ENCODE measurements at places on chromosomes 6 and 20.

DNA sequence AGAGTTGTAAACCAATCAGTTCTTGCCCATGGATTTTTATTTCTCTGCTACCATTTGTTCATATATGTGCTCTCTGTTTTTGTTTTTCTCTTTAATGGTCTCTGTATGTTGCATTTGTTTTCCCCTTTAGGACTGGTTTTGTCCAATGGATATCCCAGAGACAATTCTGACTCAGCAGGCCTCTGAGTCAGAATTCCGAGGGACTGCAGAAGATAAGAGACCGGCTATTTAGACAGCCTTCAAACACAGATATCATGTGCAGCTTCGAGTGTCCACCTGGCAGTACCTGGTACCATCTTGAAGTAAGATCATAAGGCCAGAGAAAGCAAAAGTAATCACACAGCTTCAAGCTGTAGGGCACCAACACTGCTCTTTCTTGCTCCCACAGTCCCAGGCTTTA, 125.5 kb downstream of the ELOVL4 start:
- no peak for DNase-seq

DNA sequence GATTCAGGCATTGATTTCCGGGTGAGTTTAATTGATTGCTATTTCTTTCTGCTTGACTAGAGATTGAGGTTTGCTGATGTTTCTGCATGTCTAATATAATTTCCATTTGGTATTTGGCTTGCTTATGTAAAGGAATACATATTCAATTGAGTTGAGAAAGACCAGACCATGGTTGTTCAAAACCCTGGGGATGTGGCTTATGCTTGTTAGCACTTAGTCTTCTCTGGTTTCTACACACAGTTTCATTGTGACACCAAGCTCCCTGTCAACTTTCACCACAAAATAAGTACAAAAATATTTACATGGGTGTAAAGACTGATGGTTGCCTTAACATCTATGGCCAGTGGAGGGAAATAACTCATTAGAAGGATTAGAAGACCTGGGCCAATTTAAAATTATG, 209.6 kb downstream of the CDH26 start:
- no peak for DNase-seq

DNA sequence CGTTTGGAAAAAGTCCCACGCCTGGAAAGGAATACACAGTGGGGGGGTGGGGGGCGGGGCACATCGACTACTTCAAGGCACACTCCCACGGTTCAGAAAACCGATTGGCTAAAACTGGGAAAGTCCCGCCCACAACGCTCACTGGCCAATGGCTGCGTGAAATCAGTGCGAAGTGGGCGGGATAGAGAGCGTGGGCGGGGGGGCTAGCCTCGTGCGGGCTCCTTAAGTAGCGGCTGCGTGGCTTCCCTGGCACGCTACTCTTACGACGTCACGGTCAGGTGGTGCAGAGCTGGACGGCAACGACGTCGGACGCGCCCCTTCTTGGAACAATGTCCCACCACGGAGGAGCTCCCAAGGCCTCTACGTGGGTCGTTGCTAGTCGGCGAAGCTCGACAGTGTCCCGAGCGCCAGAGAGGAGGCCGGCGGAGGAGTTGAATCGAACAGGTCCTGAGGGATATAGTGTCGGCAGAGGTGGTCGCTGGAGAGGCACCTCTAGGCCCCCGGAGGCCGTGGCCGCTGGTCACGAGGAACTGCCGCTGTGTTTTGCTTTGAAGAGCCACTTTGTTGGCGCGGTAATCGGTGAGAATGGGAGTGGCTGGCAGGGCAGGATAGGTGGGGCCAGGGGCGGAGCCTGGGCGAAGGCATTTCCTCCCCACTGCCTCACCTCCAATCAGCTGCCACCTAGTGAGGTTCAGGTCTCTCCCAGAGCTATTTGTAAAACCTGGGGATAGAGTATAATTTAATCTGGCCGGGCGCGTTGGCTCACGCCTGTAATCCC, at the start of gene DDX43:
Gene DDX43 (plus strand): TSS at position 252 of the 778 bp plus-strand sequence. CDS start 78 bp downstream, at position 330.
- DNase-seq, result peak; percentile 62

DNA sequence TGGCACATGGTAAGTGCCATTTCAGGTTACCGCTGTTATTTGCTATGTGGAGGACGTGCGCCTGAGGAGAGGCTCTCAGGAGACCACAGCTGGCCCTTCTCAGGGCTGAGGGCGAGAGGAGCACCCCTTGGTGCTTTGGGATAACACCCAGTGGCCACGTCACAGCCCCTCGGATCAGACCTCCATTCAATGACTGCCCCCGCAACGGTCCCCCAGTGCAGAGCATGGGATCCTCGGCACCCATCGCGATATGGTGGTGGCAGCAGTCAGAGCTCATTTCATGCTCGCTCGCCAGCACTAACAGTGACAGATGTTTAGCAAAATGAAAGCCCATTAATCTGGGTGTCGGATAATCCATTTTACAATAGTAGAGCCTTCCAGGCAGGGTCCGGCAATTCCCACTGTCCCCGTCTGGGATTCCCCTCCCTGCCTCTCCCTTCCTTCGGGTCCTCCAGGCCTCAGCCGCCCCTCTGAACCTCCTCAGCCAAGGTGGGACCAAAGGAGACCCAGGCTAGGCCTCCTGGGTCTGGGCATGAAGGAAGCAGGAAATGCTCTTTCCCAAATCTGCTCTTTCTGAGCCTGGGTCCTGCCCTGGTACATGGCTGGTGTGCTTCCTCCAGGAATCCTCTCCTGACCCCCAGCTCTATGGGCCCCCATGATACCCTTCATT, 117.1 kb downstream of the GRM4 start:
- no peak for DNase-seq

GRCh38 chr20:22836211-22836610, 198.9 kb upstream of the SSTR4 start:
- DNase-seq, result no peak

GRCh38 chr20:7728338-7728737, 211.9 kb downstream of the HAO1 start:
- no peak for DNase-seq

DNA sequence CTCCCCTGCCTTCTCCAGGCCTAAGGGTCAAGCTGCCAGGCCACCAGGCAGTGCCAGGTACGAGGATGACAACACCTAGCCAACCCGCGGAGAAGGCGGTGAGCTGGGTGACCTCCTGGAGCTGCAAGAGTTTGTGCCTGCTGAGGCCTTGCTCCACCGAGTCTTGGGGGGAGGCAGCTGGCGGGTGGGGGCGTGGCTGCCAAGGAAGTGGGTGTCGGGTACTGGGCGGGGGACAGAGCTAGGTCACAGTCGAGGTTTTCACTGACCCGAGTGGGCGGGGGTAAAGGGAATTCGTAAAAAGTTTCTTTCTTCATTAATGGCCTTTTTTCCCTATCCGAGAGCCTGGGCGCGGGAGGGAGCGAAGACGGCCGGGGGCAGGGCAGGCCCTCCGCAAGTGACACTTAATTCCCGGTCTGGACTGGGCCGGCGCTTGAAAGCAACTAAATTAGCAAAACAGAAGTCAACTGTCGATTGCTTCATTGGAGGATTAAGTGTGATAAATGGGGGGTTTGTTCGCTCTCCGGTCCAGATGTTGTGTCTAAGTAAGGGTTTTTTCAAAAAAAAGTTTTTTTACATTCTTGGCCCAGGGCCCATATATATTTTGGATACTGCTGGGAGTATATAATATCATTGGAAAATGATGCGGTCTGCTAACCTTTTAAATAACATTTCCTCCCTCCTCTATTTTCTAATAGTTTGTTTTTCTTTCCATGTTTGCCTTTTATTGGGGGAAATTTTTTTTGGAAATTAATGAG, 43.1 kb upstream of the FOXP4 start:
- DNase-seq, result no peak

DNA sequence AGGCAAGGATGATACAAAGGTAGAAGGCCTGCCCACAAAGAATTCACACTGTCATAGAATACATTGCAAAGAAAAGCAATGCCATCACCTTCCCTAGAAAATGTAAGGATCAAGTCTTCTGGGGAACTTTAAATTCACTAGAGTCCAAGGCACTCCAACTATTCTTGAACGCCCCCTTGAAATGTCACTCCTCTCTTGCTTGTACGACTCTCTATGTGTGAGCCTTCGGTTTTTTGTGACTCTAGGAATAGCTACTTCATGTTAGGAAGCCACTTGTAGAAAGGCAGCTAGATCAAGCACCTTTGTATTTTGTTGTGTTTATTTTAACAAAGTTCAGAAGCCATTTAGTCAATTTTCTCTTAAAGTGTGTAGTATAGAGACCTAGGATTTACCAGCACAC, 159.2 kb upstream of the ARID1B start:
- DNase-seq, result no peak

GRCh38 chr6:31559958-31560696, 12.0 kb upstream of the LTA start:
- peak; percentile 99 for DNase-seq

DNA sequence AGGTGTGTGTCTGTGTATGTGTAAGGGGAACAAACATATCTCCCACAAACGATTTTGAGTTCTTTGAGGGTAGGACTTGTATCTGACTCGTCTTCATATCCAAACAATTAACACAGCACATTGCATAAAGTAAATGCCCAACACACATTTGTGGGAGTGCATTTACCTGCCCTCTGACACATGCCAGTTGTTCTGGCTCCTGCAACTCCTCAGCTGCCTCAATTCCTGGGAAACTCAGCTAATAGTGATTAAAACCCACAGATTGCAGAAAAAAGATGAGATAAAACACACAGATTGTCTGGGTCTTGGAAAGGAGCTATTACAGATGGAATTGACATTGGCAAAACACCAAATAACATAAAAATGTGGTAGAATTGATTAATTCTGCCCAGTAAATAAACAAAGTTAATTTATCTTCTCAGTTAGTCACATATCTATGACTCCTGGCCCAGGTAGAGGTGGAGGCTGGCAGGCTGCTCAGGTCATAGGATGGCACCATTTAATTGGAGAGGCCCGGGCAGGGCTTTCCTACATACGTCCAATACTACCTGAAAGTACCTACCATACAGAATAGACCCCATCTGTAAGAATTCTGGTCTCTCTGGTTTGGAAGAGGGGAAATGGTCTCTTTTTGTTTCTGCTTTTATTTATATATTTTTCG, 71.5 kb upstream of the IFNGR1 start:
- no peak for DNase-seq

Data from dermis blood vessel endothelial cell (primary cell).